ENCODE measurements at places on chromosomes 7 and 10.

GRCh38 chr10:82661701-82662100 is 786.7 kb downstream of the NRG3 start:
- DNase-seq: no peak

DNA sequence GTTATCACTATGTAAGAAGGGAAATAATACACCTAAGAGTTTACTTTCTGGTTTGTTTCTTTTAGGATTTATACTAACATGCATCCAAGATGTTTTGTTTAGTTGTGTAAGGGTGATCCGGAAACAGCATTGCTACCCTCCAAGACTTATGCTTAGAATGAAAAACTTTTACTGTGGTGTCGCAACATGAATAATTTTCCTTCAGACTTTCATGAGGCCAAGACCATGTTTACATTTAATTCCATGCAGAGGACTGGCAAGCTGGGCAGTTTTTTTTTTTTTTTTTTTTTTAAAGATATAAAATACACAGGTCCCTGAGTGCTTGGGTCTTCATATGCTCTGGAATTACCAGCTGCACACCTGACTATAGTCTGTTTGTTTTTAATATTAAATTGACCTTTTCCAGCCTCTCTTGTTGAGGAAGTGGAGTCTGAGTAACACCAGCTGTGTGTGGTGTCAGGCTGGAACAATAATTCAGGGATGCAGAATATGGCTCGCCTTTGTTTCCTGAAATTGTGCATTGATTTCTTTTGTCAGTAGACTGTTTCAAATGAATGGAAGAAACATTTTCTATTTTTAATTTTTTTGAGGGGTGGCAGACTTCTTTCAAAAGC is 81.7 kb downstream of the ST7 start:
- no peak for DNase-seq

GRCh38 chr10:77898323-77899079 is 28.1 kb downstream of the DLG5 start:
- DNase-seq: no peak

- DNase-seq: no peak
Measured at GRCh38 chr7:36653663-36654355, 70.5 kb downstream of the AOAH start.

DNA sequence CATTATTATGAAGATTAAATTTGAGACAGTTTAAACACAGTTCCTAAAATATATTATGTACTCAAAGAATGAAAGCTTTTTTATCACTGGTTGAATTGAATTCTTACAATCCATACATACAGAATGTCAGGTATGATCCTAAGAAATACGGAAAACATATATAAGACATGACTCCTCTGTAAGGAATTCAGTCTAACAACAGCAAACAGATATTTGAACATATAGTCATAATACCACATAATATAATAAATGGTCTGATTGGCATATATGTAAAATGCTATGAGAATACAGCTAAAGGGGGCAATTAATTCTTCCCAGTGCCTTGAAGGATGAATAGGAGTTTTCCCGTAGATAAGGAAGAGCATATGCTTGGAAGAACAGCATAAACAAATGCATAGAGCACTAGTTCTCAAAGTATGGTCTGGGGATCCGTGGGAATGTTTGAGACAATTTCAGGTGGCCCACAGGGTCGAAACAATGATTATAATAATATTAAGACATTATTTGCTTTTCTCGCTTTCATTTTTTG is 10.6 kb upstream of the ARID5B start:
- DNase-seq: peak; percentile 46

DNA sequence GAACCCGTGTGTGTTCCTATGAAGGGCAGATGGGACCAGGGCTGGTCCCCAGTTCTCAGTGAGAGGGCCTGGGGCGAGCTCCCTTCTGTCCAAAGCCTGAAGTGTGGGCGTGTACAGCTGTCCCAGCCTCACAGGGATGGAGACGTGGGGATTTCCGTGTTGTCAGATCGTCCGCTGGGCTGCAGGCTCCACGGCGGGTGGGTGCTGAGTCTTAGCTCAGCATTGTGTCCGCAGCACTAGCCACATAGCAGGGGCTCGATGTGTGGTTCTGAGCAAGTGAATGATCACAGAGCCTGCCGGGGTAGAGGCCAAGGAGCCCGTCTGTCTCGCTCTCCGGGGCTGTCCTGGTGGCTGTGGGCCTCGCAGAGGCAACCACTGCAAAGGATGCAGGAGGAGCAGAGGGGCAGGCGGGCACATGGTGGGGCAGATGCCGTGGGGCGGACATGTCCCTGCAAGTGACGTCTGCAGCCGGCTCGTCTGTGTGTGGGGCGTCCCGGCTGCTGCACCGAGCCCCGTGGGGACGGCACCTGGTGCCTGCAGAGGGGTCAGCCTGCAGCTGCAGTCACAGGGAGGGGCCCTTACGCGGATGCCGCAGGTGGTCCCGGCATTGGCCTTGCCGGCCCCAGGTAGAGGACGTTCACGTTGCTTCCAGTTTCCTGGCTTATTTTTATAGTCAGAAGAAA is 30.9 kb downstream of the FAM20C start:
- DNase-seq: no peak

DNA sequence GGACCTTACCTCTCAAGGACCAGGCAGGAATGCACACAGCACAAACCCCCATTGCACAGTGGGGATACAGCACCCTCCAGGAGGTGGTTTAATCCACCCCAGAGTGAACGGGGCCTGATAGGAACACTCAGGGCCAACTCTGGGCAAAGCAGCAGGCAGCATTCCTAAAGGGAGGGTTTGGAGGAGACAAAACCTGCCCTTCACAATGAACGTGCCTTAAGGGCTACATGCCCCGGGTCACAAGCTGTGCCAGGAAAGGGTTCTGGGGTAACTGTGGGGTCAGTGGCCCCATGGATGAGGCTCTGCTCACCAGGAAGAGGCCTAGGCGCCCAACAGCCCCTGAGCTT is 1.1 kb downstream of the GPRIN2 start:
- no peak for DNase-seq

DNA sequence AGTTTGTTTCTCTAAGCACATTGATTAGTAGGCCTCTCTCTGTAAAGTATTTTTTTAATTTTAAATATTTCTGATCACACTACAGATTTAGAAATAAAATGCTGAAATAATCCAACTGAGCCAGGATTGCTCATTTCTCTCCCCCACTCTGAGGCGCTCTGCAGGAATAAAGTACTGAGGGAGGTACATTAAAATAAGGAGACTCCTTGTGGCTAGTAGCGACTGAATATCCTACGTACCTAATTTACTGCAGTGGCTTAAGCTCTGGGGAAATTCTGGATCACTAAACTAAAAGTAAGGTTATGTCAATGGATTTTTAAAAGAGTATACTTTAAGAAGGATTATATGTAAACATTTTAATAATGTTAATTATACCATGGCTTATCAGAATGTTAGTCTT is 75.2 kb downstream of the RTKN2 start:
- DNase-seq: no peak

DNA sequence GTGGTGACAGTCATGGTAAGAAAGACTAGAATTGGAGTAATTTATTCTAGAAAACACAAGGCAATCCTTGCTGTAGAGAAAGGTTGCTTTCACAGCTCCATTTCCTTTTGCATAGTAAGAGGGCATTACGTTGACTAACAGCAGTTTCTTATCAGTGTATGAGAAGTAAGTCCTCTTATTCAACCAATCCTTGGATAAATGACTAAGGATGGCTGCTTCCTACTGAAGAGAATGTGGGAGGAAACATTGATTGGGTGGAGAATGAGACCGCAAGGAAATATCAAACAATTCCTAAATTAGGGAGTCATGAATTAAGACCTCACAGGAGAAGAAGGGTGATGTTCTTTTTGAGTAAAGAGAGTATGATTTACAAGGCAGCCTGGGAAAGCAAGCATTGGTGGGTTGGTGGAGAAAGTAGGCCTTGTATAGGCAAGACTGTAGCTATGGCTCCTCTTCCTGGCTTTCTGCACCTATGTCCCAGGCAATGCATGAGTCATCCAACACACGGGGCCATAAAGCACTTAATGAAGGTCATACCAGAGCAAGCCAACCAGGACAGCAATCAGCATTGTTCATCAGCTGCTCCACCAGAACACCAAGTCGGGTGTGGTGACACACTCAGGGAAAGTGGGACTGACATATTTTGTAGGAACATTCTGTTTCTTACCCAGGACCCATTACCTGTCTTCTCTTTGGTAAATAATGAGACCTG is 5.6 kb downstream of the MGAM start:
- DNase-seq: no peak

GRCh38 chr7:123410273-123410904 is 124.0 kb downstream of the IQUB start:
- peak; percentile 36 for DNase-seq

DNA sequence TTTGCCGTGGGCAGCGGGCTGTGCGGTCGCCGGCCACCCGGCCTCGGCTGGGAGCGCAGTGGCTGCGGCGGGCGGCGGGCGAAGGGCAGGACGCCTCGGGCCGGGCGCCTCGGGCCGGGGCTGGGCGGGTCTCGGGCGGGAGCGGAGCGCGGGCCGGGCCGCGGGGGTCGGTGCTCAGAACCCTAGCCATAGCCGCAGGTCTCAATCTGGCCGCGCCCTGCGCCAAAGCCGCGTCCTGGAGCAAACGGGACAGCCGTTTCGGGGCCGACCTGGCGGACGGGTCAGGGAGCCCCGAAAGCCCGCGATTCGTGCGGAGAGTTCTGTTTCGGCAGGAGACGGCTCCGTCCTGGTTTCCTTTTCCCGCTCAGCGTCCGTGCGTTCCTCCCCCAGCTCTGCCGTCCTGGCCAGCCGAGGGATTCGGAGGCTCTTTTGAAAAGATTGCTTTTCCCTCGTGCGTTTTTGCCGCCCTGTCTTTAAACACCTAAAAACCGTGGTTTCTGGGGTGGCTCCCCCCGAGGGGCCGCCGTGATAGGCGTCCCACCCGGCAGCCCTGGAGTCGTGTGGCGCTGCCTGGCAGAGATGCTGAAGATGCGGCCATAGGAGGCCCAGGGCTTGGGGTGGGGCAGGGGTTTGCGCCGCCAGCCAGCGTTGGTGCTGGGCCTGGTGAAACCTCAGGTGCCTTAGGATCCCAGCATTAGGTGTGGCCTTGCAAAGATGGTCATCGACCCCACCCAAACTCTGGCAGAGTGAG is 727 bp downstream of the RET start:
- no peak for DNase-seq

DNA sequence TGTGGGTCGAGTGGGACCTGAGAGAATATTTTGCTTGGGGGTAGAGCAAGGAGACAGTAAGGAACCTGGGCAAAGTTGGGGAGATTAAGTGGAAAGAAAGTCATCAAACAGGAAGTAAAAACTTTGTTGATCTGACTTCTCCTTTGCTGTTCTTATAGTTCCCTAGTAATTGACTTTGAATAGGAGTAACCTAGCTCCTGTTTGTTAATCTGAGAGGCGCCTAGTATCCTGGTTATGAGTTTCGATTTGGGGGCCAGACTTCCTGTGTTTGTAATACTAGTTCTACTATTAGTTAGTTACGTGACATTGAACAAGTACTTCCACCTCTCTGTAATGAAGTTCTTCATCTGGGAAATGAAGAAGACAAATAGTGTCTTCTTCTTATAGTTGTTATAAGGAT is 99.1 kb downstream of the ZNF365 start:
- no peak for DNase-seq

DNA sequence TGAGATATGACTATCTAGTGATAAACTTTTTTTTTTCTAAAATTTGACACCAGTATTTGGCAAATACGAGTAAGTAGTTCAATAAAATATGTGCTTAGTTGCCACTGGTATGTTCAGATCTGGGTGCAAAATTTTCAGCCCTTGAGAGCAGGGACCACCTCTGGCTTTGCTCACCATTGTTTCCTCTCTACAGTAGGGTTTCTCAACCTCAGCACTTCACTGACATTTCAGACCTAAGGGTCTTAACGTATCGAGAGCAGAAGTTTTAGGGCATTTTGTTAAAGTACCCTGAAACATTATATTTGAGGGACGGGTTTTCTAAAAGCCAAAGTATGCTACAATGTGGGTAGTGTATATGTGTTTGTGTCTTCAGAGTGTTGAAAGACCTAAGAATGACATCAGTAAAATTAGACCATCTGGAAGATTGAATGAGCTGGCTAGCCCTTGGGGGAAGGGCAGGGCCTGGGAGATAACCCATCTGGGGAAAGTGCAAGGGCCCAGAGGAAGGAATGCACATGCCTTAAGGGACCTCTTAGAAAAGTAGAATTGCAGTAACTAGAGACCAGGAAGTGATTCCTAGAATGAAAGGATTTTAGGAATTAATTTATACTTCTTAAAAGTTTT is 11.8 kb downstream of the BZW2 start:
- peak; percentile 89 for DNase-seq

- DNase-seq: no peak
Measured at GRCh38 chr7:158751751-158752150, 47.1 kb upstream of the NCAPG2 start.

GRCh38 chr7:30862995-30863705 is 48.5 kb upstream of the AQP1 start:
- no peak for DNase-seq

DNA sequence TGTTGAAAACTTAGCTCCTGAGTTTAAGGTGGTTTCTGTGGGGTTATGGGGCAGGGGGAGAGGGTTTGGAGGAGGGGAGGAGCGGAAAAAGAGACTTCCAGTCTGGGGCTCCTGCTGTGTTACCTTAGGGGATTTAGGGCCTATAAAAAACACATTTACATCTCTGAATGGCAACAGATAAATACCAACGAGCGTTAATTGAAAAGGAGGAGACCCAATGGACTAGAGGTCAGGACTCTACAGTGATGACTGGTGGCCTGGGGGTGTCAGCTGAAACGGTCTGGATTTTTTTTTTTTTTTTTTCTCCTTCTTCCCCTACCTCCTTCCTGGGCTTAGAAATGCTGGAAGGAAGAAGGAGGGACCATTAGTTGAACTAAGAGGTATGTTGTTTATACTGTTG is 47.4 kb downstream of the AUTS2 start:
- DNase-seq: no peak

DNA sequence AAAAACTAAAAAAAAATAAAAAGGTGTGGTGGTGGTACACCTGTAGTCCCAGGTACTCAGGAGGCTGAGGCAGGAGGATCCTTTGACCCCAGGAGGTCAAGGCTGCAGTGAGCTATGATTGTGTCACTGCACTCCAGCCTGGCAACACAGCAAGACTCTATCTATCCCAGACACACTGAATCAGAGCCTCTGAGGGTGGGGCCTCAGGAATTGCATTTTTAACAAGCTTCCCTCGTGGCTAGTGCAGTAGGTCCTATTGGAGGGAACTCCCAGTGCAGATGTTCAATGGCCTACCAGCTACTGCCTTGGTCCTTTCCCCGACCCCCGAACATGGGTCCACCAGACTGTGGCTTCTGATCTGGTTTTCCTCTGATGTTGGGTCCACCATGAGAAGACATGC is 14.9 kb downstream of the STRA8 start:
- no peak for DNase-seq
